CD8-positive, alpha-beta T cell (primary cell): ENCODE measurements at places on chromosomes 6 and 20. TPM values are rescaled to one million over a fixed set of nuclear protein-coding genes. Genes with fewer than 3 reads are reported as not detected.

GRCh38 chr20:63977739-63978276, 1.6 kb downstream of the SAMD10 start:
- peaks cover 52% of the 10 kb centered on the region for H3K4me1 ChIP-seq
- H3K36me3 ChIP-seq, result peaks cover 4% of the 10 kb centered on the region
- no peaks in the 10 kb centered on the region for H3K27me3 ChIP-seq
- H3K27ac ChIP-seq, result peak overlapping the region; percentile 40

LTB gene
- total RNA-seq, result 180 TPM

CTCFL gene
- not detected for total RNA-seq

HLA-DQA1 gene
- 5.5 TPM for total RNA-seq

DNA sequence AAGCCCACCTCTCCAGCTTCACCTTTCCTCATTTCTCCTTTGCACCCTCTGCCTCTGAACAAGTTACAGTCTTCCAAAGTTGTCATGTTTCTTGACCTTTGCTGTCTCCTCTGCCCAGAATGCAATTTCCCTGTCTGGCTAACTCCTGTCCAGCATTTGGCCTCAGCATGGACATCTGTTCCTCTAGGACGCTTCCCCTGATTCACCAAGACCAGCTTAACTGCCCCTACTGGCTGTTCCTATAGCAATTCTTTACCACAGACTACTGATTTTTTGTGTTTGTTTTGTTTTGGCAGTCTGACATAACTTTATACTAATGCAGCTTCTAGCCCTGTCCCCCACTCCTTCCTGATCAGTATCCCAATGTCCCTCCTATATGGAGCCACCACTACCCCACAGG, 13.4 kb downstream of the GNL1 start:
- H3K4me1 ChIP-seq, result peaks cover 34% of the 10 kb centered on the region
- no peak for DNase-seq
